ENCODE measurements at places on chromosomes 12 and 14. TPM values are rescaled to one million over a fixed set of nuclear protein-coding genes. Genes with fewer than 3 reads are reported as not detected.

DNA sequence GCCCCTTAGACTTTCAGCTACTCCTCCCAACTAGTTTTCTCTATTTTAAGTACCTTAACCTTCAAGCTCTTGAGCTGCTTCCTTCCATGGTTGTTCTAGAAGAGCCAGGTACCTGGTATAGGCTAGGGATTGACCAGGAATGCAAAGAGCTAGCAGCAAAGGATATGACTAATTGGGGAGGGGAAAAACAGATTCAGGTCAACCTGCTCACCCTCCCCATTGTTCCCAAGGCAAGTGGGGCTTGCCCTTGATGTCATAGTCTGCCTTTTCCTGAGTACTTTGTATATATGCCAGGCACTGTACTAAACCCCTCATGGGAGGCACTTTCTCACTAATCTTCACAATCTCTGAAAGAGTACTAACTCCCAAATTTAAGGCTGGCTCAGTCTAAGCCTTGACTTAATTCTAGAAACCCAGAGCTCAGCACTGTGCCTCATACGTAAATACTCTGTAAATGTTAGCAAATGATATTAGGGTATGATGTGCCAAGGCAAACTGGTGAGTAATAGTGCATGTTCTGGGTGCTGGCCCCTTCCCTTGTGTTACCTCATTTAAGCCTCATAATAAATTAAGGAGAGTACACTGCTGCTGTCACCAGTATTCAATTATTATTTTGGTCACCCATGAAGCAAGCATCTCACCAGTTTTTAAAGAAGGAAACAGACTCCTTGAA is 42.2 kb downstream of the SUDS3 start:
- H3K27ac ChIP-seq: no peak overlapping the region
- H3K27me3 ChIP-seq: no peaks in the 10 kb centered on the region
- no peaks in the 10 kb centered on the region for H3K36me3 ChIP-seq
- no peak for DNase-seq
- H3K4me3 ChIP-seq: no peak overlapping the region

GRCh38 chr14:25658988-25659387 is 609.0 kb upstream of the STXBP6 start:
- no peak overlapping the region for H3K27ac ChIP-seq
- H3K4me1 ChIP-seq: no peaks in the 10 kb centered on the region
- no peak overlapping the region for H3K4me3 ChIP-seq
- no peak for DNase-seq

- H3K27ac ChIP-seq: no peak overlapping the region
- no peaks in the 10 kb centered on the region for H3K4me1 ChIP-seq
- H3K27me3 ChIP-seq: no peaks in the 10 kb centered on the region
- DNase-seq: no peak
Observed at GRCh38 chr12:24798335-24798734, 150.6 kb downstream of the BCAT1 start.

GPR135 gene
- 5.9 TPM for total RNA-seq

DNA sequence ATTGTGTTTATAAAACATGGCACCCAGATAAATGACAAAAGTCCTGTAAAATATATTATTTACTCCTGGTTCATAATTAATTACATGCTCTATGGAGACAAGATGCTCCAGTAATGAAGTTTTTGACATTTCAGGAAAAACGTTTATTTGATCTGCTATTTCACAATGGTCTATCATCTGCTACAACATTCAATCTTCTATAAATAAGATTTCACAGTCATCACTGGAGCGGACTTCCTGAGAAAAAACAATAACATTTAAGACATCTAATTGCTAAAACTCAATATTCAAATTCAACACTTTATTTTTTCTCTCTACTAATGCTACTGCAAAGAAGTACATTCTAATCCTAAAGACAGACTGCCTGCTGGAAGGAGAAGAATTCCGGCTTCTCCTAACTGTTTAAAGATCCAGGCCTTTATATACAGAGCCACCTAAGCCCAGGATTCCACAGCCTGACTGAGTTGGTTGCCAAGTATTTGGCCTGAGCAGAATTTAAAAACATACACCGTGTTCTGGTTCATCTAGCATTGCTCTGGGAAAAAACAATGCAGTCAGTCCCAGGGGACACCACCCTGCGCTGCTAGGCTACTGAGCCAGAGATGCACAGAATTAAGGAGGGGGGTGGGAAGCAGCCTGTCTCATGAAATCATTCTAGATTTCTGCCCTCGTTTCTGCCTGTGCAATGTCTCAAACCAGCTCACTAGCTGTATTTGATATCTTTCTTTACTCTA is 58.0 kb downstream of the TMTC1 start:
- H3K4me3 ChIP-seq: no peak overlapping the region
- H3K27me3 ChIP-seq: no peaks in the 10 kb centered on the region
- H3K36me3 ChIP-seq: no peaks in the 10 kb centered on the region
- H3K4me1 ChIP-seq: peaks cover 8% of the 10 kb centered on the region

DICER1 gene
- total RNA-seq: 74.9 TPM

- no peaks in the 10 kb centered on the region for H3K36me3 ChIP-seq
- no peak overlapping the region for H3K4me3 ChIP-seq
- no peak overlapping the region for H3K27ac ChIP-seq
- H3K27me3 ChIP-seq: no peaks in the 10 kb centered on the region
- H3K4me1 ChIP-seq: no peaks in the 10 kb centered on the region
Observed at GRCh38 chr12:87931812-87932211, 97.4 kb downstream of the C12orf50 start.

DNA sequence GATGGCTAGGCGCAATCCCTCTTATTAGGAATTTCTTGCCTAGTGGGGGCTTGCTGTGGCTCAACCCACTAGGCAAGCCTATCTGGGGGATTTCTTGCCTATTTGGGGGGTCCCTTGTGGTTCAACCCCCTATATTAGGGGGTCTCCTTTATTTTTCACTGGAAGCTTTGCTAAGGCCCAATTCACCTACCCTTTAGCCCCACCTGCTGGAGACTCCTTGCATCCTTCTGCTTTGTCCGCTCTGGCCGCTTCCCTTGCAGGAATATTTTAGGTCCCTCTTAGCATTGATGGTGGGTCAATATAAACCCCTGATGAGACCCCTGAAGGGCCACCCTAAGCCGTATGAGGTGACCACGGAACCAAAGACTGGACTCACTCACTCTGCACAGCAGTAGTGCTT is 1552.1 kb downstream of the AACS start:
- no peaks in the 10 kb centered on the region for H3K36me3 ChIP-seq
- H3K27me3 ChIP-seq: no peaks in the 10 kb centered on the region
- no peak for DNase-seq
- no peak overlapping the region for H3K27ac ChIP-seq
- no peak overlapping the region for H3K4me3 ChIP-seq
- H3K4me1 ChIP-seq: no peaks in the 10 kb centered on the region

DNA sequence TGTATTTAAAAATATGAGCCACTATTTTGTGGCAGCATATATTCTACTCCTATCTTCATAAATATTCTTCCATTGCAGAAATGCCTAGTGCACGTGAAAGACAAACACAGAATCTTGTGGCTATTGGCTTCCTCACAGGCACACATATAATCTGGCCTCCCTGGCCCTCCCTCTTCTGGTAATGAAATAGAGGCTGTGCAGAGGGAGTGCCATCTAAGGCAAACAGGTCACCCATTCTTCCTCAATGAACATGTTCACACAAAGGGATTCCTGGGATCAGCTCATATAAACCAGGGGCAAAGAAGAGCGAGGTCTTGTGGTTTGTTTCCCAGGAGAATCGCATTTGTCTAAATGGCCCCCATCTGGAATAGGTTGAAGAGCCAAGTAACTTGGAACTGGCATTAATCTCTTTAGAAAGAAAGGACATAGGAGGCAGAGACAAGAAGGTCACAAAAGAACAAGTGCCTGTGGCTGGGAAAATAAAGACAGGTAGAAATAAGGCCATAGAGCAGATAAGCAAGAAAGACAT is 171.6 kb upstream of the PTPRQ start:
- H3K4me1 ChIP-seq: no peaks in the 10 kb centered on the region
- no peak overlapping the region for H3K4me3 ChIP-seq
- no peaks in the 10 kb centered on the region for H3K27me3 ChIP-seq
- no peak for DNase-seq
- H3K36me3 ChIP-seq: no peaks in the 10 kb centered on the region
